ENCODE measurements at places on chromosomes 4 and X.

DNA sequence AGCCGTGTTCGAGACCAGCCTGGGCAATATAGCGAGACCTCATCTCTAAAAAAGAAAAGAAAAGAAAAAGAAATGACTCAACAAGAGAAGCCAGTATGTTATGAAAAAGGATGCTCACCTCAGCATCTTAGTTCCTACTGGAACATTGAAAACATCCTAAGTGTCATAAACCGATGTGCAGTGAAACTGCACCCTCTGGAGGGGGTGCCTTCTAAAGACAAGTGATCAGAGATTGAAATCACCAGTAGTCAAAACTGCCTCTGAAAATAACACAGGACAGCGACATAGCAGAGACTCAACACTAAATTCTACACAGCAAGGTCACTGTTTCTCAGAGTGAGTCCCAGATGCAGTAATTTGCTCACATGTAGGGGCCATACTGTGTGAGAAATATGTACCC is 28.0 kb upstream of the ATP6AP2 start:
- DNase-seq: no peak

DNA sequence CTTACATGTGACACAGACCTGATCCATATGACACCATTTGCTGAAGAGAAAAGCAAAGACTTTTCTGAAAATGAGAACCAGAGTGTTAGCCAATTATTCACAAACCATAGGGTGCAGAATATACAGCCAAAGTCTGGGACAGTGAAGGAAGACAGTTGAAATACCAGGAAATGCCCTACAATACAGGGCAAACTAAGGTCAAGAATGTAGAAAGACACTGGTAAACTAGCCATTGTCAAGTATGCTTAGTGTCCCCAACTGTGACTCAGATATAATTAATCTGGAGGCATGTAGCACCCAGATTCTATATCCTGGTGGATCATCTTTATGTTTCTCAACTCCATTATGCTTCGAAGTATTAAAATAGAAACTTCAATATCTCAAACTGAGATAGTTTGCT is 200.9 kb upstream of the FSTL5 start:
- no peak for DNase-seq

DNA sequence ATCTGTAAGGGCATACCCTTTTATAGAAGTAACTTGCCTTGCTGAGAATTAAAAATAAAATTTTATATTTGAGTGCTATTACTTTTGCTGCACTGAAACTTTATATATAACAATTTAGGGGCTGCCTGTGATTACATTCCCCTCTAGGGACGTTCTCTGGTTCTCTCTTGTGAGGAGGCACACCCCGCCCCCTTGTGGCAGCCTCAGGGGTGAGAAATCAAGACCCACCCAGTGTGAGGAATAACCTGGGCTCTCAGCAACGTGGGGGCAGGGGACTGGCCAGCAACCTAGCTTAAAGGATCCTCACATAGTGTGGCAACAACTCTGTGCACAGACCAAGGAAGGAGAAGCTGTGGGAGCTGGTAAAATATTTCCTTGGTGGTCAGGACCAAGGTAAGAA is 43.7 kb downstream of the MAGEA9 start:
- DNase-seq: no peak

- DNase-seq: no peak
Observed at GRCh38 chr4:6458528-6458927, 13.9 kb downstream of the PPP2R2C start.

- DNase-seq: no peak
Observed at GRCh38 chr4:56374956-56375355, 12.3 kb downstream of the AASDH start.

DNA sequence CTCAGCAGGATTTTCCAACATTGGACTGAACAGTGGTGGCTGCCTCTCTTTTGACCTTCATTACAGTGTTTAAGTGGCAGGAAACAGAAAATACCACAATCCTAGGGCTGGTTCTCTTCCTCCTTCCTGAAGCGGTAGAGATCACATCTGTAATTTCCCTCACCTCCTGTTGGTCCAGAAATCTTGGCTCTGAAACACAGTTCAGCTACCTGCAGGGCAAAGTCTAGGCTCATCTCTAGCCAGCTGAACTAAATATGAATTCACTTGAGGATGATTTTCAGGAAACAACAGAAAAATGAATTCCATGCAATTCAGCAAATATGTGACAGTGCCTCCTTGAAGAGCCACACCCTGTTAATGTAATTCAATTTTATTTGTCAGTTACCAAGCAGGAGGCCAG is 531.9 kb downstream of the INPP4B start:
- no peak for DNase-seq

DNA sequence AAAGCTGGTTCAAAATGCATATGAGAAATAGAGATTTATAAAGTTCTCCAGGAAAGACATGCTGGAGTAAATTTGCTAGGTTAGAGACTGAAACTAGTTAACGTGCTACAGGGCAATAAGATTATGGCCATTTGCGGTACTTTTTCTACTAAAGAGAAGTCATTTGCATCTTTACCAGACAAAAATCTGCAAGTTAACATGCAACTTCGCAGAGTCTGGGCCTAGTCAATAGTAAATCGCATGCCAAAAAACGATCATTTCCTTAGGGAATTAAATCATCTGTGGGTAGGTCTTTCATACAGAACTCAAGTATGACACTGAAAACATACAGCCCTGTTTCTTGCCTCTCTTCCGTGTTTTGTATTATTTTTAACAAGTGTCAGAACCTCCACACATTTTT is 32.8 kb upstream of the REST start:
- DNase-seq: no peak

- no peak for DNase-seq
Observed at GRCh38 chr4:2694691-2695090, 61.4 kb downstream of the TNIP2 start.

DNA sequence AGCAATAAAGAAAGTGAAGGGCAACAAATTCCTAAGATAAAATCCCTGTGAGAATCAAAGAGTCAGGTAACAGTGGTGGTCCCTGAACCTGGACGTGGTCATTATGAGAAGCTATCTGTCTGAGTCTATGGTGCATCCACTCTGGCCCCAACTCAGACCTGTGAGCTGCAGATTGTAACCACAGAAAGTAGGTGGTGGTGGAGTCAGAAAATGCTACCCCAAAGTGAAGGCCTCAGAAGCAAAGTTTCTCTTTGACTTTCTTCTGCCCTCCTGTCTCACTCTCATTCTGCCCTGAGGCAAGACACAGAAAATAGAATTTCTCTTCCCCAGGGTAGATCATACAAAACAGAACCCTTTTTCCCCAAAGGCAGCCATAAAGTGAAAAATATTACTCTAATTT is 84.1 kb upstream of the NEIL3 start:
- DNase-seq: no peak

DNA sequence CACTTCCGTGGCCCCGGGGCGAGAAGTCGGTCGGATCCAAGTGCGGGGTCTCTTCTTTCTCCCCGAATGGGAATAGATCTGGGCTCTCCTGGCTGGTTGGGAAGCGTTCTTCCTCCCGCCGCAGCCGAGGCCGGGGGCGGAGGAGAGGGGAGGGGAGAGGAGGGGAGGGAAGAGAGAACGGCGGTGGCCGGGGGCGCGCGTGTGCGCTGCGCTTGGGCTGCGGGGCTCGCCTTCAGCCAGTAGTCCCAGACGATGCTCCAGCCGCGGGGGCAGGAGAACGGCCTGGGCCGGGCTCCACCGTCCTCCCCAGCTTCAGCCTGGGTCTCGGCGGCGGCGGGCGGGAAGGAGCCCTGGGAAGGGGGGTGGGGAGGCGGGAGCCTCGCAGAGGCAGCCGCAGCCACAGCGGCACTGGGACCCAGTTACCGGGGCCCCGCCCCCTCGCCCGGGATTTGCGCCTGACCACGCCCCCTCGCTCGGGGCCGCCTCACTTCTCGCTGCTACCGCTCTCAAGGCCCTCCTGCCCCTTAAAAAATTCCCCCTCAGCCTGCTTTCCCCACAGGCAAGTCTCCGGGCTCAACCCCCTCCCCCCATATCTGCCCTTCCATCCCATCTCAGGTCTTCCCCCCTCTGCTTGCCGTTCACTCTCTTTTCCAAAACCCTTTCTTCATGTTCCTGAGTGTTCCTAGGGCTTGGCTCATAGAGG is at the start of gene FGD1:
Gene FGD1, minus strand, starts transcription at position 421 of the 703 bp plus-strand sequence. CDS start 802 bp downstream, outside the sequence.
- peak; percentile 4 for DNase-seq

DNA sequence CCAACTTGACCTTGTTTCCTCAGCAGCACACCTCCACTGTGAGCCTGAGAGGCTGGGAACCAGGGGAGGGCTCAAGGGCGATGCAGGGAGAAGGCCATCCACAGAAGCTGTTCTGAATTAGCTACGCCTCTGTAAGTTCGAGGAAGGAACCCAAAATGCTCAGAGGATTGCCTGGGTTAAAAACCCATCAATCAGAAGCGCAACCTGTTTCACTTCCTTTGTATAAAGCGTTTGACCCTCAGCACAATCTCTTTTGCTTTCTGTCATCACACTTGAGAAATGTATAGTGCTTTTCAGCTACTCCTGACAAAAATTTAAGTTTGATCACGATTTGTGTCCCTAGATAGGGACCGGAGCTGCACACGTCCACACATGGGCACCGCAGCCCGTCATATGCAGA is 48.0 kb upstream of the MAP3K15 start:
- DNase-seq: no peak

DNA sequence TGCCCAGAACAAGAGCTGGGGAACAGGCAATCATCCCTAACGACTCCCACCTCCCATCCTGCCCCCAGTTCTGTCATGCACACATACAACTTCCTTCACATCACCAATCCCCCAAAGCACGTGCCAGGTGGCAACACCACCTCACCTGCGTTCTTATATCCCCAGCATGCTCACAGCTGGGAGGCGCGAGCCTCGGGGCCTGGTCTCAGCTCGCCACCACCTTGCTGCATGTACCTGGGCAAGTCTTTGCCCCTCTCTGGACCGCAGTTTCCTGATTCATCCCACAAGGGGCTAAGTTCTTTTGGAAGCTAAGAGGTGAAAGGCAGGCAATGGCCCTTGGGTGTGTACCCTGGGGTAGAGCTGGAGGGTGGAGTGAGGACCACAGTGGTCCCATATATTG is 119.2 kb upstream of the PJA1 start:
- no peak for DNase-seq

- no peak for DNase-seq
Observed at GRCh38 chr4:142663828-142664227, 182.3 kb downstream of the INPP4B start.

- no peak for DNase-seq
Observed at GRCh38 chr4:17797808-17798207, 12.7 kb downstream of the DCAF16 start.

- DNase-seq: no peak
Observed at GRCh38 chrX:106707771-106708454, 18.6 kb upstream of the RNF128 start.

DNA sequence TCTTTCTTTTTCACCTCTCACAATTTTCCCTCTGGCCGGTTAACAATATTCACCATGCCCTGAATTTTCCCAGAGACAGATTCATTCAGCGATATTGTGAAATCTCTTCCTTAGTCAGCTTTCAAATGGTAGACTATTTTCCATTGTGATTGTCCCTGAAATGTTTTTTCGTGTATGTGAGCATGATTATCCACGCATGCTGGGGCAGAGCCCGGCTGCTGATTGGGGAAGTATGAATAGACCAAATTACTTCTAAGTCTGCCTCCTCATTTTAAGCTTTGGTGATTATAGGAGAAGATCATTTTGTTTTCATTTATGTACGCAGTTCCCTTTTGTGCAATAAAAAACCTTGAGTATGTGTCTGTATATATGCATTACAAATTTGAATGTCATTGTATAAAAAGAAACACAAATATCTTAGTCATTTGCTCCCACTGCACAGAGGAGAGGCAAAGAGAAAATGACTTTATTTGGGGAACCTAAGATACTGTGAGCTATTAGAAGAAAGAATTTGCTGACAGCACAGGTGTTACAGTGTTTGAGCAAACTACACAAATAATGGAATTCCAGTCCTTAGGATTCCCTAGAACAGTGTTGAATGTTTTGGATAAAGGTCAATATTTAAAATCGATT is 11.3 kb downstream of the DTHD1 start:
- DNase-seq: no peak

GRCh38 chr4:11051181-11051580 is 366.6 kb upstream of the CLNK start:
- DNase-seq: no peak

GRCh38 chr4:118141240-118141639 is 107.0 kb downstream of the NDST3 start:
- no peak for DNase-seq

- no peak for DNase-seq
Observed at GRCh38 chr4:104722467-104722866, 227.8 kb upstream of the CXXC4 start.

GRCh38 chr4:94253036-94253435 is 45.4 kb downstream of the SMARCAD1 start:
- DNase-seq: no peak

DNA sequence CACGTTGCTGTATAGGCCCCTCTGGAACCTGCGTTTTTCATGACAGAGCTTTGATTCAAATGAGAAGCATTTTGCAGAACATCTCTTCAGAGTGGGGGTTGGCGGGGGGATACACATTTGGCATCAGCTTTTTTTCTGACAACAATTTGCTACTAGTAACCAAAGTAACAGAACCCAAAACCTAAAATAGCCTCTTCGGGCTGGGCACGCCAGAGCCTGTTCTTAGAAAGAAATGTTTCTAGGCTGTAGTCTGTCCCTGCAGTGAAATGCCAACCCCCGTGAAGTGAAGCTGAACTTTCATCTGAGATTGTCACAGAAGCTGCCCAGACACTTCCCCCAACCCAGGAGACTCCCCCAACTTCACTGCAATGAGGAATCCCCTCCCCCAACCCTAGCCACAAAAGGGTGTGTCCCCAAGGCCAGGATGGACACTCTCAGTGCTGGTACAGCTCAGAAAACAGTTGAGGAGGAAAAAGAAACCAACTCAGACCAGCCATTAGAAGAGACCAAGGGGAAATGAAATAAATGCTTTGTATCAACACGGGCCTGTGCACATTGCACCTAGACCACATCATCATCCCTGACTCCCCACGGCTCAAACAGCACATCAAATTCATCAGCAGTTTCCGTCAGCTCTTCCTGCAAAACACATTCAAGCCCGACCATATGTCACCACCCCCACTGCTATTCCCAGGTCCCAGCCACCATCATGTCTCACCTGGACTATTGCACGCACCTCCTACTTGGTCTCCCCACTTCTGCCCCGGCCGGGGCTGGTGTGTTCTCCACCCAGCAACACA is 8.4 kb upstream of the MAN2B2 start:
- DNase-seq: no peak

DNA sequence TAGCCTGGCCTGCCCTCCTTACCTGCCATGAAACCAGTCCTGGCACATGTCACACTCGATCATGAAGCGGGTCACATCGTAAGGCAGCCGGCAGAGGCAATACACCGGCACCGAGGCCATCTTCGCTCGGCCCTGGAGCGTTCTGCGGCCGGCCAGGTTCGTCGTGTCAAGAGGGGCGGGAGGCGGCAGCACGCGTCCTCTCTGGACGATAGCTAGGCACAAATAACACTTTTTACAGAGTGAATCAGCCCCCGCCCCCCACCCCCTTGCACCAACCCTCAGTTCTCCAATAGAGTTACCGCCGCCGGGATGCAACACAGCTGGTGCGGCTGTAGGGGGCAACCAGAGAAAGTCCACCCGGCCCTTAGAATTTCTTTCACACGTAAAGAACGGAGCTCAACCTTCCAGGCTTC is 1.7 kb downstream of the PHF8 start:
- DNase-seq: no peak

GRCh38 chr4:77697860-77698590 is 92.4 kb downstream of the CXCL13 start:
- no peak for DNase-seq

All from stimulated activated CD8-positive, alpha-beta memory T cell treated with anti-CD3 and anti-CD28 coated beads, Interleukin-4, amount 100 ng/mL, for 4 hours (primary cell).